Motor neuron (in vitro differentiated cells): ENCODE measurements at places on chromosomes 13 and 19.

GRCh38 chr19:33690378-33691029 lies 68.8 kb downstream of the CHST8 start:
- peak; percentile 66 for ATAC-seq

DNA sequence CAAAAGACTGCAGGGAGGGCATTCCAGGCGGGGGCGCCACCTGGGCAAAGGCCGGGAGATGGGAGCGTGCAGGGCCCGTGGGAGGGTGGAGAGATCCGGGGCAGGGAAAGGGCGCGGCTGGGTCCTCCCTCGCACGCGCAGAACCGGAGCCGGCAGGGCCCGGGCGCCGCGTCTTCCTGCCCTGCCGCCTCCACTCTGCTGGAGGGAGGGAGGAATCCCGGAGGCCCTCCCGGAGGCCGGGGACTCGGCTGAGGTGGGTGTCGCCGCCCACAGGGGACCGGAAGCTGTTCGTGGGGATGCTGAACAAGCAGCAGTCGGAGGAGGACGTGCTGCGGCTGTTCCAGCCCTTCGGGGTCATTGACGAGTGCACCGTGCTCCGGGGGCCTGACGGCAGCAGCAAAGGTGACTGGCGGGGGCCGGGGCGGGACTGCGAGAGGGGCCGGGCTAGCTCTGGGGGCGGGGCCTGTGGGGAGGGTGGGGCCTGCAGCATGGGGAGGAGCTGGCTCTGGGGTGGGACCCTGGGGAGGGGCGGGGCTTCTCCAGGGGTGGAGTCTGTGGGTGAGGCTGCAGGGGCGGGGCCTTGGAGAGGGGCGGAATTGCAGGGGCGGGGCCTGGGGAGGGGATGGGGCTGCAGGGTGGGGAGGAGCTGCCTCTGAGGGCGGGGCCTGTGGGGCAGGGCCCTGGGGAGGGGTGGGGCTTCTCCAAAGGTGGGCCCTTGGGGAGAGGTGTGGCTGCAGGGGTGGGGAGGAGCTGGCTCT lies 51.3 kb downstream of the CELF5 start:
- peak; percentile 76 for ATAC-seq

DNA sequence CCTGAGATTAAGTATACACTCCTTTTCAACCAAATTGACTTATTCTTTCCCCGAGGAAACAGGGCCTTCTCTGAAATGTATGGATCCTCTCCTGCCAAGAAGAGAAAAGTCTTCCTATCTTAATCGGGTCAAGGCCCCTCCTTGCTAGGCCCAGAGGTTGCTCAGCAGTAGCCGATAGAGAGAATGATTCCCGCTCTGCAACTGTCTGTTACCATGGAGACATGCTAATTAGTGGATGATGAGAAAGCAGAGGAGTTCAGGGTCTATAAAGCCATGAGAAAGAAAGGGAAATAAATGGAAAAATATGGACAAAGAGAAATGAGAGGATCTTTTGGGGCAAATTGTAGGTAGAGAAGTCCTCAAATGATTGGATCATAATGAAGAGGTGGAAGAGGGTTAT lies 103.5 kb downstream of the POU4F1 start:
- peak; percentile 86 for ATAC-seq

DNA sequence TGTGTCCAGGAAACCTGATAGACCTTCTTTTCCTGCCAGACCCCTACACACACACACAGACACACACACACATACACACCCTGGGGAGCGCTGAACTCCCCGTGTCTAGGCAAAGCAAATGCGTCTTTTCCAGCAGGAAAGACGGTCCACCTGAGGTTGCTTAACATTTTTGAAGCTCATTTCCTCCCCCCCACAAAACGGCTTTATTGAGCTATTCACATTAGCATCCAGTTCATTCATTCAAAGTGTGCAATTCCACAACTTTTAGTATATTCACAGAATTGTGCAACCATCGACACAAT lies 3.4 kb downstream of the GSX1 start:
- no peak for ATAC-seq

DNA sequence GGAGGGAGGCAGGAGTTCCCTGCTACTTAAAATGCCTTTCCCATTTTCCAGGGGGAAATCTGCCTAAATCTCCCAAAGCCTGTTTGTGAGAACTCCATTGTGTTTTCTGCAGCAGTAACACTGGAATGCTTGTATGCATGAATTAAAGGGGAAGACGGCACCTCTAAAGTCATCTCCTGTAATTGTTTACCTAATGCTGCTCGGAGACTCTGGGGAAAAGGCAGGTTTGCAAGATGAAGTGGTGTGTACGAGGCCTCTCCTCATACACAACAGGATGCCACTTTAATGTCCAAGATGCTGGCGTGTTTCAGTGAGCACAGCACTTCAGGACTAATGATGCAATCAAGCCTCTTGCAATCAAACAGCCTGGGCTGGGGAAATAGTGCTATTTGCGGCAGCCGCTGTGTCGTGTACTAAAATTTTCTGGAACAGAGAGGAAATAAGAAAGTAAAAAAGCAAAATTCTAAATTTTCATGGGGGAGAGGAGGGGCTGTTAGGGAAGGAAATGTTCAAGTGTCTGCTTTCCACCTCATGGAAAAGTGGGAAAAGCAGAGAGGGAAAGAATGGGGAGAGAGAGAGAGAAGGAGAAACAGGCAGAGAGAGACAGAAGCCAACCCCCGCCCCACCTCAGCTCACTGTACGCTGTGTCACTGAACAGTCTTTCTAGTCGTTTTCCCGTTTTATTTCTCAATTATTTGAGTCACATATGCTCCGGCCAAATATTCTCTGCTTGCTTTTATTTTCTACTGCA lies 32.9 kb downstream of the TSHZ3 start:
- ATAC-seq, result peak; percentile 41

DNA sequence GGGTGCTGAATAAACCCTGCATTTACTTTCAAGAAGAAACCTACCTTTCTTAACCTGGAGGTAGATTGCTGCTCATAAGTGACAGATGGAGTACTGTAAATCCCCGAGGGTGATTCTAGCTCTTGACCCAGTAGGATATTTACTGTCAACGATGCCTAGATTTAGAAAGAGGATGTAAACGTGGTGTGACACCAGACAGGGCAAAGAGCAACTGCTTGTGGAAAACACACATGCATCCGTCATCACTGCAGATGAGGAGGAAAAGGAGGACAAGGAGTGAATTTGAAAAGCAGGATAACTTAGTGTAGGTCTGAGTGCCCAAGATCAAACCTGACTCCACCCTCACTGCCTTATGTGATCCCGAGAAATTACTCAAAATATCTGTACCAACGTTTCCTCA lies 9.8 kb upstream of the CLN5 start:
- no peak for ATAC-seq
